ENCODE measurements at places on chromosomes 2 and 18.

GRCh38 chr2:8620611-8621382, 61.1 kb upstream of the ID2 start:
- DNase-seq = no peak

GRCh38 chr2:171325886-171326585, 107.8 kb downstream of the METTL8 start:
- DNase-seq = no peak

DNA sequence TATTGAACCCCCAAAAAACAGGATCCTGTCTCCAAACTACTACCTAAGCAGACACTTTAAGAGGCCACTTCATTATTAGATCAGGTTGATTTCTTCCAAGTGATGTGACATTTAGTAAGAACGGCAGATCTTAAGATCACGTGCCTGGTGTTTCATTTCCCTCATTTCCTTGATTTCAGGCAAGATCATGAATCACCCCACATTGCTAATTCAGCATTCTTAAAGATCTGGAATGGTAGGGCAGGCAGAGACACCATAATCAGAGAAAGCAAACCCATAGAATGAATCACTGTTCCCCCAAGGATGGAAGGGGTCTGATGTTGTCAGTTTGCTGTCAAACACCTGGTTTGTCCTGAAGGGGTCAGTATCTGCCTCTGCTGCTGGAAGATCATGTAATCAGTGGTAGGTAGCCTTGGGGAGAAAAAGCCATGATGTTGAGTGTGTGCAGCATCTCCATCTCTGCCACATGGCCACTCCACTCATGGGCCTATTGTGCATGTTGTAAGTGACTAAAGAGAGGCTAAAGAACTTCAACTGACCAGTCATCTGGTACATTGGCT, 133.9 kb downstream of the ARHGAP15 start:
- DNase-seq = no peak

GRCh38 chr2:168639441-168639898, 163.0 kb upstream of the NOSTRIN start:
- DNase-seq = no peak

- no peak for DNase-seq
Measured at GRCh38 chr2:203040966-203041521, 26.4 kb downstream of the NBEAL1 start.

GRCh38 chr2:213789940-213790339, 505.7 kb downstream of the SPAG16 start:
- DNase-seq = no peak

- no peak for DNase-seq
Measured at GRCh38 chr2:188091220-188091619, 200.5 kb upstream of the GULP1 start.

DNA sequence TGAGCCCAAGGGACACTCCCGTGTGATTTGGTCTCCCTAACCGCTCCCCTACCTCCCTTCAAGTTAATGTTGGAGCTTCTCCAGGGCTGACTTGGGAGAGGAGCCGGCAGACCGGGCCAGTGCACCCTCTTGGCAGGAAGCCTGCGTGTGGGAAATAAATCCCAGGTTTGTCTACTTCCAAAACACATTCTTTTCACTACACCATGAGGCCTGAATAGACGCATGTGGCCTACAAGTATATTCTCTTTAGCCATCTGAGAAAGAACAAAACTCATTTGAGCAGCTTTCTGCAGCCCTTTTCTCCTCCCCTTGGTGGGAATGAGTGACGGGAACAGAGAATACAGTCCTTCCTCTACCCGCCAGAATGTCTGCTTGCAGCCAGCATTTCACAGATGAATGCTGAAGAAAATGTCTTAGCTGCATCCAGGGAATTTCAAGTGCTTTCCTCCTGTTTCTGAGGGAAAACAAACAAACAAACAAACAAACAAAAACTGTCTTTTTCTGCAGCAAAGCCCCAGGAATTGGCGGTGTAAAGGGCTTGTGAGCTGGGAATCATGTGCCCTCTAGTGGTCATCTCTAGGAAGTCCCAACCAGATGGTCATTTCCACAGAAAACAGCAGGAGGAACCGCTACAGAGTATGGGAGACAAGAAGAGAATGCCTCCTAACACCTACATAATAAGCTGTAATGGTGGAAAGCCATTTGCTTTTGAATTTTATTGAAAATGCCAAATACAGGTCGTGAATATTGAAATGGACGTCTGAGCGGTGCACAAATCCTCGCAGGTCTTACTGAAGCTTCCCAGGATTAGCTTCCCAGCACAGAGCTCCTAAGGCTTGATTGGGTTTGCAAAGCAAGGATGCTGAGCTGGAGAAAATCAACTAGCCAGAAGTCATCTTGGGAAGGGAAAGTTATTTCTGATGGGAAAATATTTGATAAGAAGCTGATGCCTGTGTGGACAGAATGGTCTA, 41.2 kb upstream of the DAPL1 start:
- peak; percentile 4 for DNase-seq

DNA sequence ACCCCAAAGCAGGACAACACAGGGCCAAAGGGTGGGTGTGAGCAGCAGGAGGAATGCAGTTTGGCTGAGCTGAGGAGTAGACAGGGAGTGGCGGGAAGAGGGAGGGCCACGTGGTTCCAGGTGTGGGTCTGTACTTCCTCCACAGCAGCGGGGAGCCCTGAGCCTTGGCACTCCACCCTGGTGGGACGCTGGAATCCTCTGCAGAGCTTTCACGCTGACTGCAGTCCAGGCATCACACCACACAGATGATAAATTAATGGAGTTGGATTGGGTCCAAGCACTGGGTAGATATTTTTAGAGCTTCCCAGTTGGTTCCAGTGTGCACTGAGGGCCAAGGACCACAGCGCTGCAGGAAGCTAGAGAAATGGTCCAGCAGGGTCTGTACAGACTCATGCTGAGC, 67.0 kb upstream of the TMEM200C start:
- DNase-seq = no peak

DNA sequence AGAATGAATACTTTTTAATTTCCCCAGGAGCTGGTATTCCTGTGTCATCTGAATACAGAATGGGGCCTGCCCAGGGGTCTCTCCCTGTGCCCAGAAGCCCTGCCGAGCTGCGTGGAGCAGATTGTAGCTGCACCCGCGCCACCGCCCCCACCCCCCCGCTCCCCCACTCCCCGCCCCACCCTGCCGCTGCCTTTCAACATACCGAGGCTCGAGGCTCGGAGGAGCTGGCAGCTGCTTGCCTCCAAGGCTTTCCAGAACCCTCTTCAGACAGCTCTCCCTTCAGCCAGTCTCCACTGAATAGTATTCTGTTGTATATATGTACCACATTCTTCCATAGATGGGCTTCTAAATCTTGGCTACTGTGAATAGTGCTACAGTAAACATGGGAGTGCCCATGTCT, 150.7 kb downstream of the TSN start:
- no peak for DNase-seq

- no peak for DNase-seq
Measured at GRCh38 chr18:79596446-79597175, 83.0 kb upstream of the CTDP1 start.

GRCh38 chr18:42798606-42799170, 316.8 kb downstream of the RIT2 start:
- no peak for DNase-seq

DNA sequence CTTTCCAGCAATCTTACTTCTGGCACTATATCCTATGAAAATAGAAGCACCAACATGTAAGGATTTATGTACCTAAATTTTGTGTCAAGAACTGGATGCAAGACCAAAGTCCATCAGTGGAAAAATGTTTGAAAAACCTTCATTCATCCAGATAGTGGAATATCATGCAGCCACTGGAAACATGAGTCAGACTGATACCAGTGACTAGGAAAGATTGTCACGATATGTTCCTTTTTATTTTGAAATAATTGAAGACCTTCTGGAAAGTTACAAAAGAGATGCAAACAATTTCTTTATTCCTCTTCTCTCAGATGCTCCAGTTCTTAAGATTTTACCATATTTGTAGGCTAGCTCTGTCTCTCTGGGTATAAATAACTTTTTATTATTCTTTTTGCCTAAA, 40.5 kb upstream of the IL1R2 start:
- no peak for DNase-seq

- DNase-seq = peak; percentile 84
Measured at GRCh38 chr18:45690975-45691815, 32.8 kb upstream of the SLC14A1 start.

DNA sequence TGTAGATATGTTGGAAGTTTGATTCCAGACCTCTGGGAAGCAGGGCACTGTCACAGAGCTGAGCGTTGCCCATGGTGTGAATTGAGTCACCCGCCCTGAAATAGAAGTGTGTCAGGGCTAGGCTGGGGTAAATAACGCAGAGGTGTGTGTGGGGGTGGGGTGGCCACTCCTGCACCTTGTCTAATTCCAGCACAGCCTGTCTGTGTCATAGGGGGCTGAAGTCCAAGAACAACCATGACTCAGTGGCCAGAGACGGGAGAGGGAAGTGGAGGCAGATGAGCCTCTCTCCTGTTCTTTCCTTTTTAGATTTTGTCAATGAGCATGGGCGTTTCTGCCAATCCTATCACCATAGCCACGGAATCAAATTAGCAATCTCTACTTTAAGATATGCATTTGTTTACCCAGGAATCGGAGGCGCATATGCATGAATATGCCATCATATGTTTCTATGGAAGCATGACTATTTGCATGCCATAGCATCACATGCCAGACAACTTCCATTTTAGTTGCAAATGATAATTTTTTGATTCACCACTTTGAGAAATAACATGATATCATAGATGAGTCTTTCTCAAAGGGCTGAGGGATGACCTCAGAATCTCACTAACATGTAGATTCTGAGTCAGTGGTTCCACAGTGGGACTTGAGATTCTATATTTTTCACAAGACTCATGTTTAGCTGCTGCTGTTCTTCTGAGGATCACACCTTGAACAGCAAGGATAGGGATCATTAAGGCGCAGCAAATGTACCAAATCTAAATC, 852.9 kb downstream of the DCDC2C start:
- DNase-seq = no peak

DNA sequence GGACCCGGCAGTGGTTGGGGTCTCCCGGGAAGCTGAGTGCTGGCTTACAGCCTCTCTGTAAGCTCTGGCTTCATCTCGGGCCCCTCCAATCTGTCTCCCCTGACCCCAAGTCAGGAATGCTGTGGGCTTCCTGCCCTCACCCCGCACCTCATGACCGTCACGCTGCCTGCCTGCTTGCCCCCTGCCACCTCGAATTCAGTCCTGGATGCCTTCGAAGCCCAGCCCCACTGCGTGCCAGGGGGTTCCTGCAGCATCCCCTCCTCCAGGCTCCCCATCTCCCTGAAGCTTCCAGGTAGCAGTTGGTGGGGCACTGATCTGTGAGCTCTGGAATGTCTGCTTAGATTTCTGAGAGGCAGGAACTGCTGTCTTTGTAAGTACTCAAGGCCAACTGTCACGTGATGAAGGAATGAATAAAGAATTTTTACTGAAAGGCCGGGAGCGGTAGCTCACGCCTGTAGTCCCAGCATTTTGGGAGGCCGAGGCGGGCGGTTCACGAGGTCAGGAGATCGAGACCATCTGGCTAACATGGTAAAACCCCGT, 6.5 kb downstream of the CLHC1 start:
- DNase-seq = no peak

DNA sequence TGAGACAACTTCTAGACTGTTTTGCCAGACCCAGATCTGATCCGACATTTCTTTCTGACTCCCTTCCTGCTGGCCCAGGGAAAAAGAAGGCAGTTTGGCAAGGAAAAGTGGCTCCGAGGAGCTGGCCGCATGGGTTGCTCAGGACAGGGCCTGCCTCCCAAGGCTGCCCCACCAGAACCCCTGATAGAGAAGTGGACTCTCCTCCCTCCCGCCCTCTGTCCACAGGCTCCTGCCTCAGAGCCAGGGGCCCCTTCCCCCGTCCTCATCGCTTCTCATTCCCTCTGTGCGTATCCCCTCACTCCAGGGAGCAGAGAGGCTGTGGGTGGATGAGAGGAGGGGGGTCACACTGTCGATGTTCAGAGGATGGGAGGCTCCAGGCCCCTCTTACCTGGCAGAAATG, 110.2 kb downstream of the TNS1 start:
- DNase-seq = no peak

DNA sequence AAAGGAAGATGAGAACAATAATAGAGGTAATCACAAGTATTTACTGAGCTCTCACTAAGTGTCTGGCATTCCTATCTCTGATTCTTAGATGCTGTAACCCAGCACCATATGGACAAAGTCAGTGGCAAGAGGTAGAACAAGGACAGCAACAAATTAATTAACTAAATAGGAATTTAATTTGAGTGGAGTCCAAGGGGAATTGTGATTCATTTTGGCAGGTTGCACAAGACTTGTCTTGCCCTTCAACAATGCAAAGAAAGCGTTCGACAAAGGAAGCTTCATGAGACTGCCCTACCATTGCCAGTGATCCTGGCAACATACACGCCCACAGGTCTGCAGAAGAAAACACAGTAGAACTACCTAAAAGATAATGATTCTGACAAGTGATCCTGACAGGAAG, 221.6 kb downstream of the RBM43 start:
- no peak for DNase-seq

DNA sequence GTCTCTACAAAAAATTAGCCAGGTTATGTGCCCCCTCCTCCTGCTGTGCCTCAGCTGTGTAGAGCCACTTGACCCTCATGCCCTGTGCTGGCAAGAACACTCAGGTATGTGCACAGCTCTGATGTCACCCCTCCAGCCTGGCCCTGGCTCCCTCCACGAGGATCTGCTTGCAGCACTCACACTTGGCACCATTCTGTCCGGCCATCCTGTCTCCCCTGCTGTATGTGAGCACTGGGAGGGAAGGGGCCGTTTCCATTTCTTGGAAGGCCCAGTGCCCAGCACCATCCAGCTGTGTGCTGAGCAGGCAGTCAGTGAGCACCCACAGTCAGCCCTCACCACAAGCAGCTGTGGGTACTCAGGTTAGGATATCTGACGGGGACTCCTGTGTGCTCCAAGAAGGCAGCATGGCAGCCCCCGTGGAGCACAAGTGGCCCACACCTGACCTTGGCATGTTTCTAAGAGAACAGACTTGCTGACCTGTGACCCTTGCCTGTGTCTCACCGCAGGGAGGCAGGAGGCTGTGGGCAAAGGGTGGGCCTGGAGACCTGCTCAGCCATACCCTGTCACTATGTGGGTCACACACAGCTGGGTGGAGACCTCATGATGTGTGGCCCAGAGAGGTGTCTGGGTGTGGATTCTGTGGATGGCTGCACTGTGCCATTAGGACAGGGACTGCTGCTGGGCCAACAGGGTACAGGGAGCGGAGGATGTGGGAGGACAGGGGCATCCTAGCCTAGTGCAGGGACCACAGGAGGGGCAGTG, 31.5 kb downstream of the USP34 start:
- DNase-seq = no peak

DNA sequence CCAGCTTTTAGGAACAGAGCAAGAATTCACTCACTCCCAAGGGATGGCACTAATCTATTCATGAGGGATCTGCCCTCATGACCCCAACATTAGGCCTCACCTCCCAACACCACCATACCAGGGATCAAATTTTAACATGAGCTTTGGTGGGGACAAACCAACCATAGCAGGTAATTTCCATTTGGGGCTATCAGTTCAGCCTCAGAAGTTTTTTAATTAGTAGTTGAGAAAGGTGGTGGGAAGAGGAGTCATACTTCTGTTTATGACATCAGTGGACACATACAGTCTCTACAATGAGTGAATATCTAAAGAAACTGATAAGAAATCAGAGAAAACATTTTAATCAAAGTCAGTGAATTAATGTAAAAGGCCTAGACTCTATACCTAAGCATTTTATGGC, 59.6 kb upstream of the EMILIN2 start:
- DNase-seq = no peak
